ENCODE measurements at places on chromosomes 2 and 18. TPM values are rescaled to one million over a fixed set of nuclear protein-coding genes. Genes with fewer than 3 reads are reported as not detected.

DNA sequence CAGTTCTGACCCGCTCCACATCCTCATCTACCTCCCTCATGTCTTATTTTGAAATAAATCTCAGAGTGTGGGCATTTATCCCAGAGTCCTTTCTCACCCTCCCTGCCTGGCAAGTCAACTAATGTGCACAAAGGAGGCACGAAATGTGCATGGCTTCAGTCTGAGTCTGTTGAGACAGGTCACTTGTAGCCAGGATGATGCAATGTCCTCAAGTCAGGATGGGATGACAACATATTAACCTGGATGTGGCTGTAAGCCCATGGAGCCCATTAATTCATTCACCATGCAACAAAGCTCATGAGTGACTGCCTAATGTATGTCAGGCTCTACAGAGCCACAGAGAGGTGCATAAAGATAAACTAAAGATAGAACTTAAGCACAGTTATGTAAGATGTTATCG, 34.5 kb downstream of the KCNG3 start:
- no peak overlapping the region for H3K27ac ChIP-seq
- H3K36me3 ChIP-seq = no peaks in the 10 kb centered on the region
- no peak overlapping the region for H3K4me3 ChIP-seq
- H3K4me1 ChIP-seq = no peaks in the 10 kb centered on the region
- H3K27me3 ChIP-seq = peaks cover 17% of the 10 kb centered on the region
- no peak for DNase-seq

DNA sequence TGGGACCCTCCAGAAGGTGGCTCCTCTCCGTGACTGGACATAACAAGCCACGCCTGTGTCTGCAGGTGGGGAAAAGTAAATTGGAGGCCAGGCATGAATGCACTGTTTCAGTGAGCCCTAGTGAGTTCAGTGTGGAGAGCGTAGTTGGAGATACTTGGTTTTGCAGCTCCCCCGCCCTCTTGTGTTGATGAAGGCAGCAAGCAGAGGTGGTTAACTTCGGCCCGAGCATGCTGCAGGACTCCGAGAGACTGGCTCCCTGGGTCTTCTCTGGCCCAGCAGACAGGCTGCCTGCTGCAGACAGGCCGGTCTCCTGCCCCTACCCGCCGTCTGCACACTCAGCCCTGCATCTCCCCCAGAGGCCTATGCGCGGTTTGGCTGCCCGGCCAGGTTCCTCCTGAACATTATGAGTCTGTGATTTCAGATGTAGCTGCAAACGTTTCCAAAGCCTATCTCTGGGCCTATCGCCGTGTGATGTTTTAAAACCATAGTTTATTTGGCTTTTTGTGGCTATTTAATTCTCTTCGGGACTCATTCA, 102.4 kb downstream of the LDLRAD4 start:
- peaks cover 3% of the 10 kb centered on the region for H3K27me3 ChIP-seq
- DNase-seq = no peak
- H3K36me3 ChIP-seq = peaks cover under 1% of the 10 kb centered on the region
- H3K4me1 ChIP-seq = peaks cover 3% of the 10 kb centered on the region
- H3K4me3 ChIP-seq = no peak overlapping the region
- no peak overlapping the region for H3K27ac ChIP-seq

DNA sequence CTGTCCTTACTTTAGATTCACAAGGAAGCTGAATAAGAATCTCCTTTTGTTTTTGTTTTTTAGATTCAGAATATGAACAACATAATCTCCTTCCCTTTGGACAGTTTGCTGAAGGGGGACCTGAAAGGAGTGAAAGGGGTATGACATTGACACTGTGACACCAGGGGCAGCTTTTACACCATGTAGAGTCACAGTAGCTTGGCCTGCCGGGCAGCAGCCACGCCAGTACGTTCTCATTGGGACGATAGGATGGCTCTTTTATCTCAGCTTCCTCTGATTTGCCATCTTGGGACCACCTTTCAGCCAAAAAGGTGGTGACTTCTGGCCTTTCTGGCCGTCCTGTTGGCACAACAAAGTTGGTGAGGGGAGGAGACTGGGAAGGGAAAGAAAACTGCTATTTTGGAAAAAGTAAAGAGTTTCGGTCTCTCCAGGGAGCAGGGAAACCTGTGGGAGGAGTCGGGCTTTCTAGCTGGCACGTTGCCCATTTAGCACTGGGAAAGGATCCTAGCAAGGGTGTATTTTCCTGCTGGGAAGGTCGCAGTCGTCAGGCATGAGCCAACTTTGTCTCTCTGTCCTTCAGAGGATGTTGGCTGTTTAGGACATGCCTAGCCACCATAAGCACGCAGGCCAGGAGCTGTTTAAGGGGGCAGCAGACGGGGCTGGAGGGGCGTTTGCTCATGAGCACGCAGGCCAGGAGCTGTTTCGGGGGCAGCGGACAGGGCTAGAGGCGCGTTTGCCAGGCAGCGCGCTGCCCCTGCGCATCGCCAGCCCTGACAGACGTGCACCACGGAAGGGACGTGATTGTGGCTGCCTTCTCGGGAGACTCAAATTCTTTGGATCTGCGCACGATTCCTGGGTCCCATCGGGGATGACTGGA, 104.6 kb downstream of the ITGB1BP1 start:
- no peak overlapping the region for H3K27ac ChIP-seq
- H3K36me3 ChIP-seq = no peaks in the 10 kb centered on the region
- no peak overlapping the region for H3K4me3 ChIP-seq
- DNase-seq = no peak
- H3K4me1 ChIP-seq = no peaks in the 10 kb centered on the region
- peaks cover 21% of the 10 kb centered on the region for H3K27me3 ChIP-seq

- H3K4me1 ChIP-seq = peaks cover 18% of the 10 kb centered on the region
- DNase-seq = no peak
- no peaks in the 10 kb centered on the region for H3K36me3 ChIP-seq
- H3K4me3 ChIP-seq = no peak overlapping the region
- H3K27me3 ChIP-seq = no peaks in the 10 kb centered on the region
- H3K27ac ChIP-seq = no peak overlapping the region
Observed at GRCh38 chr18:57014772-57015413, 132.0 kb upstream of the BOD1L2 start.

DNA sequence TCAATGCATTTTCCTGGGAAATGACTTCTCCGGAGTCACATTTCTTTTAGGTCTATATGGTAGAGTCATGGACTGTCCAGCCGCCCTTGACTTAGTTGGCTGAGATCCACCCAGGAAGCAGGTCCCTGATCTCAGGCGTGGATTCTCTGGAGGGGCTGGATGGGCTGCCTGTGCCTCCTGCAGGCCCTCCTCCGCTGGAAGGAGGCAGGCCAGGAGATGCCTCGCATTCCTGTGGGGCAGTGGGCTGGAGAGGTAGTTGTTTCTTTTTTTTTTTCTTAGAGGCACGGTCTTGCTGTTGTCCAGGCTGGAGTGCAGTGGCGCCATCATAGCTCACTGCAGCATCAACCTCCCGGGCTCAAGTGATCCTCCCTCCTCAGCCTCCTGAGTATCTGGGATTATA, 129.0 kb upstream of the MYCN start:
- DNase-seq = no peak
- no peak overlapping the region for H3K4me3 ChIP-seq
- no peaks in the 10 kb centered on the region for H3K36me3 ChIP-seq

Gene LCT
- 0.41 TPM for total RNA-seq

Gene LYG1
- total RNA-seq = 1.8 TPM

Gene PPP1R1C
- total RNA-seq = not detected

Data from activated CD8-positive, alpha-beta memory T cell treated with anti-CD3 and anti-CD28 coated beads, Interleukin-2, amount 10 ng/mL, durations not matched to agents 7 days and 5 days (primary cell).